Common myeloid progenitor, CD34-positive (primary cell): ENCODE measurements at places on chromosomes 1 and 21.

DNA sequence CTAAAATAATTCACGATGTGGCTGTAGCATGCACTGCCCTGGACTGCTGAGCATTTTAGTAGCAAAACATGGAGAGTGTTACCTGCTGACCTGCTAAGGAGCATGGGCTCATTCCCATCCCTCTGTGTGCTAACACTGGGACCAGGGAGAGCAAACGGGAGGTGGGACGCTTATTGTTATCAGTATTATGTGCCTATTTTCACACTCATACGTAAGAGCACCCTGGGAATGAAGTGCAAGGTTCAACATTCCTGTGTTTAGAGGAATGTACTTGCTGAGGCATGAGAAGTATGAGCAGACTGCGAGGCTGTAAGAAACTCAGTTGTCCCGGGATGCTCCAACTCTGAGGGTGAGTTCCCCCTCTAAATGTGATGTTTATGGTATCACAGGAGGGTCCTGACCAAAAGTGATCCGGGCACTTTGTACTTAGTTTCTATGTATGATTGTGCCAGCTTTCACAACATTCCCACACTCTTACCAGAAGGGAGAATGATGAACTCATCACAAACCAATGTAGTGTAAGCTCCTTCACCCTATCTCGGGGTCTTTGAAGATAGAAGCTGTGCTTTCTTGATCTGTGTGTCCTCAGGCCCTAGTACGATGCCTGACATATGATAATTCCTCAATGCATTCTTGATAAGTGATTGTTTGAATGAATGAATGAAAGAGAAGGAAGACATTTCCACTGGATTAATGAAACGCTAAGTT lies 164.8 kb downstream of the KCNJ6 start:
- no peak for DNase-seq

DNA sequence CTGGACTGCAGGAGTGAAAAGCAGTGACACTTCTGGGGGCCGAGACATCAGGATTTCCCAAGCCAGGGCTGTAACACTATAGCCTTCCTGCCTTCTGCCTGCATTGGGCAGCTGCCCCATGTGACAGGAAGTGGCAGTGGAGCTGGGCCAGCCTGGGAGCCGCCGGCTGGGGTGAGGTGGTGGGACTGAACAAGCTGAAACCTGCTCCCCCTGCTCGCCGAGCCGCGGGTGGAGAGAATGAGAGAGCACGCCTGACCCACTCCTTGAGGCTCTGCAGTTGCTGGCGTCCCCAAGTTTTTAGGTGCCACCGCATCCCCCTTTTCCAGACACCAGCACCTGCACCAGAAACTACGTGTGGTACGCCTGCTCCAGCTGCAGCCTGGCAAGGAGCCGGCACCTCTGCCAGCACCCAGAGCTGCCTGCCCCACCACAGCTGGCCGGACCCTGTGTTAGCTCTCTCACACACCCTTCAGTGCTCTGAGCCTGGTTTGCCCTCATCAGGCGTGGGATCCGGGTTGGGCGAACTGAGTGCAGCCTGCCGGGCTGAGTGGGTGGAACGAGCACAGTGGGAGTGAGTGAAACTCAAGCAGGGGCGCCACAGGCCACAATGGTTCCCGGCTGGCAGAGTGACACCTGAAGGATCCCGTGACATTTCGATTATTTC lies 119.4 kb downstream of the AKT3 start:
- DNase-seq = no peak

DNA sequence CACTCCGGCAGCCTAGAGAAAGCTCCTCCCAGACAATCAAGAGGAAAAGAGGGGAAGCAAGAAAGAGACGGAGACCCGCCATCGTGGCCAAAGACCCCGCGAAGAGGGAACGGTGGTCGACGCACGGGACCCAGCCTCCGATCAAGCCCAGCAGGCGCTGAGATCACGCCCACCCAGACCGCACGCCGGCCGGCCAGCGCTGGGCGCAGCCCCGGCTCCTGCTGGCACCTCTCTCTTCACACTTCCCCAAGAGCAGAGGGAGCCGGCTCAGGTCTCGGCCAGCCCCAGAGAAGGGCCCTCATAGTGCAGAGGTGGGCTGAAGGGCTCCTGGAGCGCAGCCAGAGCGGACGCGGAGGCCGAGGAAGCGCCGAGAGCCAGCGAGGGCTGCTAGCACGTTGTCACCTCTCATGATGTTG lies 918.4 kb upstream of the ADAMTS5 start:
- no peak for DNase-seq

GRCh38 chr1:165696625-165697100 lies 1.7 kb downstream of the ALDH9A1 start:
- no peak for DNase-seq

- no peak for DNase-seq
These were observed 16.7 kb downstream of the AMPD2 start for GRCh38 chr1:109636201-109636952.

- peak; percentile 8 for DNase-seq
These were observed 68.0 kb upstream of the AKT3 start for GRCh38 chr1:243917863-243918565.

GRCh38 chr1:31108861-31109260 lies 43.3 kb upstream of the PUM1 start:
- no peak for DNase-seq

- peak; percentile 40 for DNase-seq
These were observed 10.1 kb downstream of the HECTD3 start for GRCh38 chr1:45001011-45001481.

DNA sequence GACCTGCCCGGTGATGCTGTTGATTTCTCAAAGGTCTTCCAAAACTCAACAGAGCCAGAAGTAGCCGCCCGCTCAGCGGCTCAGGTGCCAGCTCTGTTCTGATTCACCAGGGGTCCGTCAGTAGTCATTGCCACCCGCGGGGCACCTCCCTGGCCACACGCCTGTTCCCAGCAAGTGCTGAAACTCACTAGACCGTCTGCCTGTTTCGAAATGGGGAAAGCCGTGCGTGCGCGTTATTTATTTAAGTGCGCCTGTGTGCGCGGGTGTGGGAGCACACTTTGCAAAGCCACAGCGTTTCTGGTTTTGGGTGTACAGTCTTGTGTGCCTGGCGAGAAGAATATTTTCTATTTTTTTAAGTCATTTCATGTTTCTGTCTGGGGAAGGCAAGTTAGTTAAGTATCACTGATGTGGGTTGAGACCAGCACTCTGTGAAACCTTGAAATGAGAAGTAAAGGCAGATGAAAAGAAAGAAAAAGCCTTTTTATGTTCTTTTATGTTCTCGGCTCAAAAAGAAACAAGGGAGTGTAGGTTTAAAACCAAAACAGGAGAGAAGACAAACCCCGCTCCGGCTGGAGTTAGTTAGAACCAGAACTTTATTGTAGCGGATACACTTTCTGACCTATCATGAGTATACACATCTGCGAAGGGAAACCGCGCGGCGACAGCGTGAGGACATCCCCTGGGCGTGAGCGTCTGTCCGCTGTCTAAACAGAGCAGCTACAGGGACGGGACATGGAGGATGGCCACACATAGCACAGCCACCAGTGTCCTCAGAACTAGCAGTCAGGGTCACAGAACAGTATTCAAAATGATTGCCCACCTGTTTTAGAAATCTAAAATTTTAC lies 77.1 kb downstream of the PIK3CD start:
- no peak for DNase-seq

DNA sequence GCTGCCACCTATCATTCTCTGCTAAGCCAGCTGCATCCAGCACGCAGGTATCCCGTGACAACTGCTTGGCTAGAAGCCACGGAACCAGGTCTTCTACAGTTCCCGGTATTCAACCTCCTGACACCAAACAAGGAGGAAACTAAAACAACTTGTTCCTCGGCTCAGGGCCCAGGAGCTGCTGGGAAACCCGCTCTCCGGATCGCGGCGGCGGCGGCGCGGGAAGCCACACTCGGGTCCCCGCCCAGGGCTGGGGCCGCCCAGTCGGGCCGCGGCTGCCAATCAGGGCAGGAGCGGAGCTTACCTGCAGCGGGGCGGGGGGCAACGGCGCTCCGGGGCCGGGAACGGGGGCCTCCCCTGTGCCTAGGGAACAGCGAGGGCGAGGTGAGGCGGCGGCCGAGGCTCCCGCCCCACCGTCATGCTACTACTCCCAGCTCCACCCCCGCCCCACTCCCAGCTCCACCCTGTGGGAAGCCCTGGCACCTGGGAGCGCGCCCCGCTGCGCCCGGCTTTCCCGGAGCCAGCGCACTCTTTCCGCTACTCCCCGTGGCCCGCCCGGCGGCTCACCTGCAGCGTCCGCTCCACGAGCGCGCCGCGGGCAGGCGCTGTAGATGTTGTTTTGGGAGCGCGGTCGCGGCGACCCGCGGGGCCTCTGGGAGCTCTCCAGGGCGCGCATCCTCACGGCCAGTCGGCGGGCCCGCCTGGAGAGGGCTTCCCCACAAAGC lies 12.1 kb downstream of the IL24 start:
- peak; percentile 58 for DNase-seq

DNA sequence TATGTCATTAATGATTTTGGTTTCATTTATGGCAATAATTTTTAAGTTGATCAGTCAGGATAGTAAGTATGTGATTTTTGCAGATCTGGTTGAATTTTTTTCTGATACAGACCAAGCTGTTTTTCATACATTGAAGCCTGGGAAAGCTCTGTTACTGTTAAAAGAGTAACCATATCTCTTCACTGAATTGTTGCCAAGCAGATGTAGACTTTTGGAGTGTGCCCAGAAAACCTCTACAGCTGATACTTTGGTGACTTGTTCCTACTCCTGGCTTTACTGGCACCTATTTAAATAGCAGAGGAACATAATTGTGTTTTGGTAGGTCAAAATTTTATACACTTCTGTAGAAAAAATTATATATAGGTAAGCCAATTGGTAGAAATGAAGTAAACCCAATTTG lies 49.4 kb downstream of the NFIA start:
- no peak for DNase-seq

GRCh38 chr1:224127925-224128819 lies 14.3 kb downstream of the FBXO28 start:
- DNase-seq = no peak

DNA sequence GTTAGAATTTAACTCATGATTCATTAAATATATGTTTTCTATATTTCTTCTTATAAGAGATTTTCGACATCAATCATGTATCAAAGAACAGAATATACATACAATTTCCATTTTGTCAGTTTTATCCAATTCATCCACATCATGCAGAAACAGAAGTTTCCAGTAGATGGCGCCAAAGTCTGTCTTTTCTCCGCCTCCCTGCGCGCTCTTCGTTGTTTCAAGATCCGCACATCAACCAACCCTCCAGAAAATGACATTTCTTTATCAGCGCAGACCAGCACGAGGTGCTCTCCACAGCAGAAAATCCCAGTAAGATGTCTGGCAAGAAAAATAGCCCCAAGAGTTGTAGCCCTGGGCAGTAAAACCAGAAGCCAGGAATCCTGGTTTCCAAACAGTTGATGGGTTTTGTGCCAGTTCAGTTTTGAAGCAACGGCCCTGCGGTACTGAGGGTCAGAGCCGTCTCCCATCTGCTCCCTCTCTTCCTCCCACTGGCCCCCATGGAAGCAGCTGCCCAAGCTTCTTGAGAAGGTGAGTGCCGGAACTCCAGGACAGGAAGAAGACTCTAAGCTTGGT lies 38.6 kb upstream of the GPR137B start:
- peak; percentile 62 for DNase-seq

DNA sequence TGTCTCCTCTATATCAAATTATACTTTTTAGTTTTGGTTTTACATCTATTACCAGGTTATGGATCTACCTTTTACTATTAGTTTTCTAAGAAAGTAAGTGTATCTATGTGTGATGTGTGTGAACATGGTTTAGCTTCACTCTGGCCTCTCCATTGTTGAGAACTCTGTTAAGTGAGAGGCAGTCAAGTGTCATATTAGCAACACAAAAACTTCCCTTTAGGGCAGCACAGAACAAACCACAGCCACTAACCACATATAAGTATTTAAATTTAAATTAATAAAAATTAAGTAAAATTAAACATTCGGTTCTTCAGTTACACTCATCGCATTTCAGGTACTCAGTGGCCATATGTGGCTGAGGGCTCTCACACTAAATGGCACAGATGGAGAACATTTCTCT lies 96.6 kb downstream of the DPYD start:
- peak; percentile 6 for DNase-seq

GRCh38 chr21:43748622-43749021 lies 27.5 kb downstream of the CSTB start:
- DNase-seq = no peak

DNA sequence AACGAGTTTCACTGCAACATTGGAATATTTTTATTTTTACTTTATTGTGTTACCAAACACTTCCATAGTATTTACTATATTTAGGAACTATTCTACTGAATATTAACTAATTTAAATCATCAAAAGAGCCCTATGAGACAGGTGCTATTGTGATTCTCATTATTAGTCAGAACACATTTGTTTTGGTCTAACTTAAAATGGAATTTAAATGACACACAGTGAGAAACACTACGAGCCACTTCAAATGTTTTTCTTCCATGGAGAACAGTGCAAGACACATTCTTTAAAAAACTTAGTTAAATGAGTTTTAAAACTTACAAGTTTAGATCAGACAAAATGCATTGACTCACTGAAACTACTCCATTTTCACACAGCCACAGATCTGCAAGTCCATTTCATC lies 6.6 kb upstream of the TRAF3IP3 start:
- DNase-seq = no peak

- DNase-seq = no peak
These were observed 89.5 kb upstream of the PGBD5 start for GRCh38 chr1:230515451-230516145.

DNA sequence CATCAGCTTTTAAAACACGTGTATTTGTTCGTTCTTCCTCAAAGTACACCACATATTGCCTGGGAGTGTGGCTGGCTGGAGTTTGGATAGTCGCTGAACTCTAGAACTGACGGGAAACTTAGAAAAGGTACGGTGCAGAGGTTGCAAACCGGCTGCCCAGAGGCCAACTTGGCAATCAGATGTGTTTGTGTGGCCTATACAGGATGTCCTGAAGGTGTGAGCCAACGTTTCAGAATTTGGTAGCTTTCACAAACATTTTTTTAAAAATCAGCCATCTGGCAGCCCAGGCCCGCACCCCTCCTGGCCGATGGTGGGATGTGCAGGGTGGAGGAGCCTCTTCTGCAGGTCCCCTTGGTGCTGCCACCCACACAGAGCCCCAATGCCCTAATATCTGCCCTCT lies 73.6 kb upstream of the SLC25A33 start:
- DNase-seq = peak; percentile 27

- DNase-seq = no peak
These were observed 1.6 kb downstream of the ITLN2 start for GRCh38 chr1:160953030-160953429.

GRCh38 chr1:159161719-159162026 lies 9.7 kb upstream of the CADM3 start:
- no peak for DNase-seq

DNA sequence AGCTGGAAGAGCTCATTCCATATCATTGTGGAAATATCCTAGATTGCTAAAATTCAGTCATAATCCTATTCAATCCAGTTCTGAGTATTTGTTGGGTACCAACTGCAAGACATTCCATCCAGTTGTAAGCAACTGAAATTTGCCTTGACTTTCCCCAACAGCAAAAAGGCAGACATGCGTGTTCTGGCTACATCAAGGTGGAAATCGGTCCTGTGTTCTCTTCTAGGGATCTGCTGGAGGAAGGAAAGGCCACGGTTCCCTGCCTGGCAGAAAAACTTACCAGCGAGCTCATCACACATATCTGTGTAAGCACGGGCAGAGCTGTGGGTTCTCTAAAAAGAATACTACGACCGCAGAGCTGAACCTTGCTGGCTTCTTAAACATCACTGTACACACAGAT lies 17.5 kb downstream of the MX1 start:
- DNase-seq = no peak

- DNase-seq = no peak
These were observed 12.2 kb downstream of the LORICRIN start for GRCh38 chr1:153271711-153272110.

GRCh38 chr21:42474043-42474831 lies 21.8 kb downstream of the RSPH1 start:
- no peak for DNase-seq

- no peak for DNase-seq
These were observed 29.0 kb downstream of the SPEN start for GRCh38 chr1:15876357-15877055.
